ENCODE measurements at places on chromosomes 1 and 21.

GRCh38 chr1:33045246-33045645 is 8.6 kb upstream of the AK2 start:
- no peak for DNase-seq

- DNase-seq: no peak
These were observed 573 bp downstream of the TMEM234 start for GRCh38 chr1:32221581-32221979.

- no peak for DNase-seq
These were observed 204.0 kb upstream of the NFIA start for GRCh38 chr1:60878323-60878722.

DNA sequence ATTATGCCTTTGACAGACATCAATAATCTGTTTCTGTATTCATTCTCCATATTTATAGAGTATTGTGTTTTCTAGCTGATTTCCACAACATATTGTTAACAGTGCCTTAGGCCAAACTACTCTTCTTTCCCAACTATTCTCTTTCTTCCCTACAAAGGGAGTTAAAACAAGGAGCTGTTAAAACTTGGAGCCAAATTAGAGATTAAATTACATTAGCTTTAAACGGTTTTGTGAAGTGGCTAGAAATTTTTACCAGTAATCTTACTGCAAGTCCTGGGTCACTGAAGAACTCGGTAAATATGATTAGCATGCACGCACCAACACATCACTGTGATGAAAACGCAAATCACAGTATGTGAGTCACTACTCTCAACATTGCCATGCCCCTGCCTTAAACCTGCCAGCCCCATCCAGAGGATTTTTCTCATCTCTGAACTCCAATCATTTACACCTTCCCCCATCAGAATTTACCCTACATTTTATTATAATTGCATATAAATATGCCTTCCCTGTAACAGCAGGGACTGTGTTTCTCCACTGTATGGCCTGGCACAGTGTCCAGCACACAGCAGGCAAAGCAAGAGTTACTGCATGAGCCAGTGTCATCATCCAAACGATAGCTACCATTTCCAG is 1.5 kb upstream of the PRDX6 start:
- DNase-seq: peak; percentile 59

DNA sequence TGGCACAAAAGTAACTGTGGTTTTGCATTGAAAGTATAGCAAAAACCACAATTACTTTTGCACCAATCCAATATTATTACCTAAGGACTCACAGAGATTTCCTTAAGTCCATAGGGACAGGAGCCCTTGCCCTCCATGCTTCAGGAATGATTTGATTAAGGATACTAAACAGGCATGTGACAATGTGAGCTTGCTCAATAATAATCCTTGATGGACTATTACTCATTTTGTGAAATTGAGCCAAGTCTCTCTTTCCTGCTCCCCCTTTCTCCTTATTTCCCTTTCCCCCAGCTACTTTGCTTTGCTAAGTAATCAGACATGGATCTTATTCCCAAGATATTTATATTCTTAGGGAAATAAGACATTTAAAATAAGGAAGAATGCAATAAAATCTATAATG is 21.6 kb upstream of the RGL1 start:
- DNase-seq: no peak

DNA sequence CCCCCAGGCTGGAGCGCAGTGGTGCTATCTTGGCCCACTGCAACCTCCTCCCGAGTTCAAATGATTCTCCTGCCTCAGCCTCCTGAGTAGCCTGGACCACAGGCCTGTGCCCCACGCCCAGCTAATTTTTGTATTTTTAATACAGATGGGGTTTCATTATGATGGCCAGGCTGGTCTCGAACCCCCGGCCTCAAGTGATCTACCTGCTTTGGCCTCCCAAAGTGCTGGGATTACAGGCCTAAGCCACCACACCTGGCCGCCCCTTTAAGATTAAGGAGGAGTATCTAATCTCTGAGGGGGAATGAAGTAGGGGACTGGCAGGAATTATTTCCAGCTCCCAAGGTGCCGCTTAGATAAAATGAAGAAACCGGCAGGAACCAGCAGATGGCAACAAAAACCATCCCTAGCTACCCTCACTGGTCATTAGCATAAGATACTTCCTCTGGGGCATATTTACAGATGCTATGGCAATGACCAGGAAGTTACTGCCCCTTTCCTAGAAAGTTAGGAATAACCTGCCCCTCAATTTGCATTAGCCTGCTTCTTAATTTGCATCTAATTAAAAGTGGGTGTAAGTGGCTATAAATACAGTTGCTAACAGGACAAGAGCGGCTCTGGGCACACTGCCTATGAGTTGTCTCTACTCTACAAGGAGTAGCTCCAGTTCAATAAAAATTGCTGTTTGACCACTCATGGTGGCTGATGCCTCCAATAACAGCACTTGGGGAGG is 7.1 kb upstream of the NSUN4 start:
- DNase-seq: peak; percentile 12

DNA sequence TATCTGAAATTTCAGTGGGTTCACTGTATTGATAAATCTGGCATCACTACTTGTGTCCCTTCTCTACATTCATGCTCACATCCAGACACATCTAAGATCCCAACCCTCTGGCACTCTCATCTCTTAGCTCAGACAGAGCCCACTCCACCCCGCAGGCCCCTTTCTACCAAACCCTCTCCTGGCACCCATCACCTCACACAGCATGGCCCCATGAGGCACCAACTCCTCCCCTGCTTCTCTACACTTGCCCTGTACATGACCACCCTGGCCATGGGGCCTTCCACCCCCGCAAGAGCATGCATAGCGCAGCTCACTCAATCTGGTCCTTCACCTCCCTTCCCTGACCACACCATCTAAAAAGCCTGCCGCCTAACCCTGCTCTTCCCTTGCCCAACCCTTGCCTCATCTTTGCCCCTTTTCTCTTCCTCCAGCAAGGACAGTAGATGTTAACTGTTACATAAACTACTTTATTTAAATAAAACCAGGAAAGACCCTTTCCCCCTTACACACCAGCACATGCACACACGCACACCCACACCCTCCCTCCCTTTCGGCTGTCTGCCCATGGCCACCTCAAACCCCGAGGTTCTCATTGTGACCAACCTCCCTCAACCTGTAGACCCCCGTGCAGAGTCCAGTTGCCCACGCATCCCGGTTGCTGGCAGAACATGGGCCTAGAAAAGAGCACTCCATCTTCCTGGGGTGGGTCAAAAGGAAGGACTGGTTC is 15.6 kb downstream of the SH3BP5L start:
- no peak for DNase-seq

Measured in NCI-H2081 (cell line).